WTC11 (cell line): ENCODE measurements at places on chromosomes 11 and 22.

- no peak for DNase-seq
Observed at GRCh38 chr11:126406368-126406767, 50.9 kb downstream of the ST3GAL4 start.

GRCh38 chr11:2558397-2558796, 113.6 kb downstream of the KCNQ1 start:
- DNase-seq: no peak

GRCh38 chr11:127259102-127259501, 258.5 kb upstream of the KIRREL3 start:
- DNase-seq: no peak

DNA sequence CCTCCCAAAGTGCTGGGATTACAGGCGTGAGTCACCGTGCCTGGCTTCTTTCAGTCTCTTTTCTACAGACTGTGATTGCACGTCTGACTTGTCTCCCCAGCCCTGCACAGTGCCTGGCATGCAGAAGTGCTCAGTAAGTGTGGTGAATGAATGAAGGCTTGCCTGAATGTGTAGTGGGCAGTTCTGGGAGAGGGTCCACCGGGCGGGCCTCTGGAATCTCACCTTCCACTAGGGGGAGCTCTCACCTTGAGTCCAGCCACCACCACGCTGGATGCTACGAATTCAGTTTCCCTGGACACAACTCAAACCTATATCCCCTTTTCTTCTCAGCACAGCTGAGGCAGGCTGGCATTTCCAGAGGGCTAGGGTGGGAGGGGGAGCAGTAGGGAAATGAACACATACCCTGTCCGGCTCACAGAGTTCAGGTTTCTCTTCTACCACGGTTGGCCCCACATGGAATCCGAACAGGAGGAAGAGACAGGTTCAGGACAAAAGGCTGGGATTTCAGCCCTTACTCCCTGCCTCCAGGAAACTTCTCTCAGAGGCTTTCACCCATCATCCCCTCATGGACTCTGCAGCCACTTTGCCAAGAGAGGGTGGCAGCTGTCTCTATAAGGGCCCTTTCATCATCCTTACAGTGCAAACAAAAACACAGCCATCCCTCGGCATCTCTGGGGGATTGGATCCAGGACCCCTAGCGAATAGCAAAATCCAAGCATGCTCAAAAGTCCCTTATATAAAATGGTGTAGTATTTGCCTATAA, 86.8 kb downstream of the NECTIN1 start:
- no peak for DNase-seq

GRCh38 chr11:11944444-11944843, 64.0 kb downstream of the DKK3 start:
- no peak for DNase-seq

- DNase-seq: no peak
Observed at GRCh38 chr11:82373781-82374542, 359.7 kb downstream of the FAM181B start.

DNA sequence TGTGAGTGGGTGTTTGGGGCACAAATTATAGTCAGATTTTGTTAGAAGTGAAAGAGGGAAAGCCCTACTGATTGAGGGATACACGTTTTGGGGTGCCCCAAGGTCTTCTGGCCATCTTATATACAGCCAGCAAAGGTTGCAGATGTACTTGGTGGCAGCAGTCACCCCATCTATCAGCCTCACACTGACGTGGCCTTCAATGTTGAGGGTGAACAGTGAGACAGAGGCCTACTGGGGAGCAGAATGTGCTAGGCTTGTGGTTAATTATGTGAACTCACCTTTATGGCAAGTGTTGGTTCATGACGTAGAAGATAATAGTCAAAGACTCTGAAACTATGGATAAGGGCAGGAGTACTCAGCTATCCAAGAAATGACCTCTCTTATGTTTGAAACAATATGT, 121.2 kb downstream of the TRIM44 start:
- no peak for DNase-seq

DNA sequence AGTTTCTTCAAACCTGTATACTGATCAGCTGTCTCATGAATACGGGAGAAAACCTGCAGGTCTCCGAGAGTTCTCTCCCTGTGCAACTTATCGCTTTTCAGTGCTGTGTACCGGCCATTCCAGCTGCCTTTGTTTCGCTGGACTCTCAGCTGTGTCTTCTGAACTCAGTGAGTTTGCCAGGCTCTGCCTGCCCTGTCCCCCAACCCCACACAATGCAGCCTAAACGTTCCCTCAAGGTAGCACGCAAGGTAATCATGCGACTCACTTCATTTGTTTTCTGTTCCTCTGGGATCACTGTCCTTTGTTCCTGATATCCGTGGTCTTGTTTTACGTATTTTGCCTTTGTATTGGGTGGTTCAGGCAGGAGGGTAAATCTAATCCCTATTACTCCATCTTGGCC, 13.5 kb downstream of the RBM7 start:
- no peak for DNase-seq

DNA sequence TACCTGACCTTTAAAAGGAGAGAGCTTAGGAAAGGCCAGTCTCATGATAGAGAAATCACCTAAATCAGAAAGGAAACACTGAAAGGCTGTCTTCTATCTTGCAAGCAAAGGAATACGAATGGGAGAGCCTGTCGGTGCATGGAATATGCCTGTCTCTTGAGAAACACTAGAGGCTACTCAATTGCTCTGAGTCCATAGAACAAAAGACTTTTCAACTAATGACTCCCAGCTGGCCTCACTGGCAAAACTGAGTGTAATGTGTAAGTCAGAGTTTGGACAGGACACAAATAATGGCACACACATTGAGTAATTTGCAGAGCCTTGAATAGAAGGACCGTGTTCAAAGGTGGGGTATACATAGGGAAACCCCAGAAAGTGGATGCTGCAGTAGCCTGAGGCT, 171.0 kb upstream of the ARHGAP20 start:
- no peak for DNase-seq

DNA sequence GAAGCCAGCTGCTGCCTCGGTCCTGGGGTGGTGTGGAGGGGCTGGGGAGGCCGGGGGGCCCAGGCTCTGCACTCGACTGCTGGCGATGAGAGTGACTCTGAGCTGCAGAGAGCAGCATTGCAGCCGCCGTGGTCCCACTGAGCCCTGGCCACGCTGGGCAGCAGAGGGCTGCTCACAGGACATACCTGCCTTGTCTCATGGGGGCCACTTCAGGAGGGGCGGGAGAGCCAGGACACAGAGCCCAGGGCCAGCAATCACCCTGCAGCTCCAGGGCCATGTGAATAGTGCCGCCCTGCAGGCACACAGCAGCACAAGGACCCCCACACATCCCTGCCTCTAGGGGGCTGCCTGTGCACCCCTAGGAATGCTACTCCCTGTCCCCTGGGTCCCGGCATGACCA, 147.0 kb downstream of the CRYBB2 start:
- DNase-seq: no peak

GRCh38 chr11:120712014-120712413, 200.5 kb downstream of the GRIK4 start:
- DNase-seq: no peak

GRCh38 chr11:45662665-45663485, 2.5 kb downstream of the CHST1 start:
- DNase-seq: no peak

DNA sequence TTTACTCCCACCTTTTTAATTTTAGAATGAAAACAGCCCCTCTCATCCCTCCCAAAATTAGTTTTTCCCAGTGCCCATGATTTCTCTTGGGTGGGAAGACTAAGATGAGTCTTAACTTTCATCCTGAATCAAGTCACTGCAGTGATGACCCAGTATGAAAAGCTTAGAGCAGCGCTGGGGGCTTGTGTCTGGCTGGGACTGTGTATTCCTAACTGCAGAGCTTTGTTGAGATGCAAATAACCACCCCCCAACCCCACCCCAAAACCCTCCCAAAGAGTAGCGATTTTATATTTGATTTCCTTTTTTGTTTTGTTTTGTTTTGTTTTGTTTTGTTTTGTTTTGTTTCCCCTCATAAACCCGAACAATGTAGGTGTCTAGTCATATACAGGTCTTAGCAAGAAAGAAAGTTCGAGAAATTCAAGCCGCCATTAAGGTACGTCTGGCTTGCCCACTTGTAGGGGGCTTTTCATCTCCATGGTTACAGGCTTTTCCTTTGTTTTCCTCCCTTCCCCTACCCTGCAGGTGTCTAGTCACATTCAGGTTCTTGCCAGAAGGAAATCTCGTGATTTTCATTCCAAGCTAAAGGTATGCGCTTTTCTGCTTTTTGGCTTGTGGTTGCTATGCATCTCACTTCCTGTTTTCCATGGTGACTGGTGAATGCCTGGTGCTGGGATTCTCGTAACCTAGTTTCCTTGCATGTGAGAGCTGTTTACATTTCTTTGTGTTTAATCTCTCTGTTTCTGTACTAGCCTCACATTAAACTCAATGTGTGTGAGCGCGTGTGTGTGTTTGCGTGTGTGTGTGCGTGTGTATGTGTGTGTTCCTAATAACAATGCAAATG, 144.6 kb upstream of the RASSF10 start:
- DNase-seq: peak; percentile 53

- DNase-seq: peak; percentile 23
Observed at GRCh38 chr11:43278193-43278956, 33.4 kb upstream of the API5 start.

- DNase-seq: no peak
Observed at GRCh38 chr11:8040261-8040920, 40.6 kb upstream of the TUB start.

- no peak for DNase-seq
Observed at GRCh38 chr22:42367980-42368378, 64.2 kb downstream of the NFAM1 start.
